ENCODE measurements at places on chromosomes 11 and 22.

- DNase-seq, result no peak
Measured at GRCh38 chr11:86747801-86748200, 52.5 kb upstream of the PRSS23 start.

GRCh38 chr11:115496892-115497291 is 7.3 kb downstream of the CADM1 start:
- DNase-seq, result no peak

DNA sequence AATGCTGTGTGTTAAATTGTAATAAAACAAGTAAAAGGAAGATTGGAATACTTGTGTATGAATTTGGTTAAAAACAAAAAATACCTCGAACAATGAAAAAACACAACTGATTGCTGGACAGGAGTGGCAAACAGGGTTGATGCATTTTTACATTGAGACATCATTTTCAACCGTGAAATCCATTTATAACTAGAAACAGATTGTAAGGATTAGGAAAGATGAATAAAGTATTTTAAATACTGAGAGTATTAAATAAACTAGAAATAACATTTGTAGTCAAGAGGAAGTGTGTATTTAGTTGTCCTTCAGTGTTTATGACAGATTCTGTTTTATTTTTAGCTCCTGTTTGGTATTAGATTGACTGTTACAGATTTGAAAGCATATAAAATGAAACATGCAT is 5.4 kb downstream of the ATM start:
- no peak for DNase-seq

DNA sequence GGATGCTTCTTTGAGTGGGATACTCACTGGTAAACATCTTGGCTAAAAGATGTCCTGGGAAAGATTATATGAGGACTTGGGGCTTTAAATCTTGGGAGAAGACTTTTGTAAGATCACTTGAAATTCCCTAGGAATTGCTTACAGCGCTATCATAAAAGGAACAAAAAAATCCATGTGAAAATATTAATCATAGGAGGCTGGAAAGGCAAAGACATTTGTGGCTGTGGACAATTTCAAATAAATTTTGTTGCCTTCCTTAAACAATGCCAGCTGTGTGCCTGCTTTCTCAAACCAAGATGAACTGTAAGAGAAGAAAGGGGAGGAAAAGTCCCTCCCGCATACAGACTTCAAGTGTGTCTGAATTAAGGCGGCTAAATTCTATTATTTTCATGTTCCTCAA is 75.6 kb downstream of the SNX19 start:
- no peak for DNase-seq

DNA sequence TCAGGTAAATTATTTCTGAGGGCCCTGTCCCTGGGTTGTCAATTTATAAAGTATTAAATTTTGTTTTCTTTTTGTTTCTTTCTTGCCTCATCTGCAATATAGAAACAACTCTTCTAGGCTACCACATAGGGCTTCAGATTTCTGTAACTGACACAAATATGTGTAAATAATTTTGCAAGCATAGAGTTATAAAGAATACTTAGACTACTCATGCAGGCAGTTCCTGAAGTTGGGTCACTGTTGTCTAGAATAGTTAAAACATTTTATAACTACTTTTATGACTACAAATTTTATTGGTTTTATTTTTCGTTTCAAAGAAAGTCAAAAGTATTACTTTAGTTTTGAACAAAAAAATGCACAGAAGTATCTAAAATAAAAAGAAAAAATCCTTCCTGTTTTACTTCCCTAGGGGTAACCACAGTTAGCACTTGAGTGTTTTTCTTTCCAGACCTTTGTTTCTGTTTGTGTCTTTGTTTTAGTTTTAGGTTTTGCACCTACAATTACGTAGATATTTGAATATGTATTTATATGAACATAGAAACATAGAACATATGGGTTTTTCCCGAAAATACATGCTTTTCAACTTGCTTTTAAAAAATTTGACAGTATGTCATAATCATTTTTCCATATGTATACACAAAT is 12.4 kb upstream of the TMEM123 start:
- no peak for DNase-seq

DNA sequence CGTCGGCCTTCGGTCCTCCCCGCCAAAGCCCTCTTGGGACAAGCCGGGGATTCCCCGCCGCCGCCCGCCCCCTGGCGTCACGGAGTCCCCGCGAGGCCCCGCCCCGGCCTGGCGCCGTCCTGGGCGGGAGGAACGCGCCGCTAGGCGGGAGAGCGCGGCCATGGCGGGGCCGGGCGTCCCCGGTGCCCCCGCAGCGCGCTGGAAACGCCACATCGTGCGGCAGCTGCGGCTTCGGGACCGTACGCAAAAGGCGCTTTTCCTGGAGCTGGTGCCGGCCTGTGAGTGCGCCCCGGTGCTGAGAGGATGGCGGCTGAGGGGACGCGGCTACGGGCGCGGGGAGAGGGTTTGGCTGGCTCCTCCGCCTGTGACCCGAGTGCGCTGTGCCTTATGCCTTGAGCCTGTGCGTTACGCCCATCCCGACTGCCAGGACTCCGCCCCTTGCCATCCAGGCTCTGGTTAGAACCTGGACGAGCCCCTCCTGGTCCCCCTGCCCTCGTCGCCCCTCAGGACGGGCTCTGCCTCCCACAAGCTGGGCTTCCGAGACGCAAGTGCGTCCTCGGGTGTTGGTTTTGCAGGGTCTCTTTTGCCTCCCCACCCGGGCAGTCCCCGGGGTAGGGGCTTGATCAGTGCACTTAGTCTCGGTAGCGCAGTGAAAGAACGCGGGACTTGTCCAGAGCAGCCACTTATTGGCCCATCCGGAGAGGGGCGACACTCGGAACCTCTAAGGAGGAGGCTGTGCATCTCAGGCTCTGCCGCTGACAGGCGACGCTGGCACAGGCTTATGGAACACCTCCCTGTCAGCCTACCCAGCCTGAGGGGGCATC is at the start of gene ATG16L2:
TSS of gene ATG16L2 (plus strand) at position 126 of the 824 bp plus-strand sequence. CDS start at position 161, 35 bp downstream.
- peak; percentile 88 for DNase-seq

- DNase-seq, result no peak
Measured at GRCh38 chr22:49349841-49350381, 477.8 kb downstream of the BRD1 start.

GRCh38 chr22:45584621-45585436 is 82.1 kb downstream of the FBLN1 start:
- DNase-seq, result no peak

DNA sequence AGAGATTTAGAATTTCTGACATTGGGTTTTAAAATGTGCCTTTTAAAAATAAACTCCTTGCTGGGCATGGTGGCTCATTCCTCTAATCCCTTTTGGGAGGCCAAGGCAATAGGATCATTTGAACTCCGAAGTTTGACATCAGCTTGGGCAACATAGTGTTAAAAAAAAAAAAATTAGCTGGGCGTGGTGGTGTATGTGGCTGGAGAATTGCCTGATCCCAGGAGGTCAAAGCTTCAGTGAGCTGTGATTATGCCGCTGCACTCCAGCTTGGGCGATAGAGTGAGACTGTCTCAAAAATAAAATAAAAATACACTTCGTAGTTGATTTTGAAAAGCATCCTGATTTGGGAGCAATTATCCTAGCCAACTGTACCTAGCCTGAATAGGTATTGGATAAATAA is 3.4 kb upstream of the APLP2 start:
- no peak for DNase-seq

DNA sequence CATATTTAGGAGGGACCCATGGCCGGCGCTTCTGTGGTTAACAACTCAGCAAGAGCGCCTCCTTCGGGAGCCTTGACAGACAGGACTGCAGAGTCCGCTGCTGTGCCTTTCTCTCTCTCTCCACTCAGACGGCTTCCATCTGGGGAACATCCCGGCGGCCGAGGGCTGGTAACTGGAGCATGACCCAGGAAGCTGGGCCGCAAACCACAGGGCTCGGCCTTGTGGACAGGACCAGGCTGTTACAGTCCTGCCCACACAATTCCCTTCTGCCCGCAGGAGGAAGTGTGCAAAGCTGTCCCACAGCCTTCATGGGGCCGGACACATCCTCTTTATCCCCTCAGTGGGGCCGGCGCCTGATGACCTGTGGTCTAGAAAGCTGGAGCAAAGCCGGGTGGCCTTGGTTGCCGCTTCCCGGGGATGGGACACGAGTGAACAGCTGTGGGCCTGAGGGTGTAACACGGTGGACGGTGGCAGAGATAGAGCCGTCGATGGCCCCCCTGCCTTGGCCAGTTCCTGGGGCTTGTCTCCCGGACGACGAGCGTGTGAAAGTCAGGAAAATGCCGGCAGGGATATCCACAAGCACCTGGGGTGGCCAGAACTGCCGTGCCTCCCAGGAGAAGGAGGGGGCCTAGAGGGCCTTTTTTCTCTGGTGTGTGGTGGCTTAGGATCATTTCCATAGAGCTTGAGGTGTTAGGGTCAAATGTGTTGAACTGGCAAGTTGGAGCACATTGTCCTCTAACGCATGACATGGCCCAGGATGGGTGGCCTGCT is 50.1 kb downstream of the FBLN1 start:
- DNase-seq, result no peak

DNA sequence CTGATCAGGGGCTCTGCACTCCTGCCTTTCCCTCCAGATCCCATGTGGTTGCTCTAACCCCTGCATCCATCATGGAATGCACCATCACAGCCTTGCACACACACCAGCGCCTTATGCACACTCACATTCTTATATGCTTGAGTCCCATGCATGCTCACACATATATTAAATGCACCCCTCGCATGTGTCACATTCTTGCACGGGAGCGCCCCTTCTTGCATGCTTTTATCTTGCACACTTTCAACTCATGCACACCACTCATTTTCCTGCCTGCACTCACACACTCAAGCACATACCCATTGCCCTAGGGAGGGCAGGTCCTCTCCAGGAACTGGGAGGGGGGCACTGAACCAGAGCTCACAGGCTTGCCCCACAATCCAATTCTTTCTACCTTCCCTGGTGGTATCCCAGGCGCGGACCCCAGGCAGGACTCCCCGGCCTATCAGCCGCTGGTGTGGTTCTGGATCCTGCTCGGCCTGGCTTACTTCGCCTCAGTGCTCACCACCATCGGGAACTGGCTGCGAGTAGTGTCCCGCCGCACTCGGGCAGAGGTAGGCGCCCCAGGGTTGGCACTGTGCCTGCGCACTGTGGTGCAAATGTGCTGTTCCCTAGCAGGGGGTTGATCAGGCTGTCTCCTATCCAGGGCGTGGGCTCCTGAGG is 2.3 kb upstream of the CATSPERZ start:
- DNase-seq, result no peak

- peak; percentile 54 for DNase-seq
Measured at GRCh38 chr22:19178065-19178656, 375 bp downstream of the SLC25A1 start.

DNA sequence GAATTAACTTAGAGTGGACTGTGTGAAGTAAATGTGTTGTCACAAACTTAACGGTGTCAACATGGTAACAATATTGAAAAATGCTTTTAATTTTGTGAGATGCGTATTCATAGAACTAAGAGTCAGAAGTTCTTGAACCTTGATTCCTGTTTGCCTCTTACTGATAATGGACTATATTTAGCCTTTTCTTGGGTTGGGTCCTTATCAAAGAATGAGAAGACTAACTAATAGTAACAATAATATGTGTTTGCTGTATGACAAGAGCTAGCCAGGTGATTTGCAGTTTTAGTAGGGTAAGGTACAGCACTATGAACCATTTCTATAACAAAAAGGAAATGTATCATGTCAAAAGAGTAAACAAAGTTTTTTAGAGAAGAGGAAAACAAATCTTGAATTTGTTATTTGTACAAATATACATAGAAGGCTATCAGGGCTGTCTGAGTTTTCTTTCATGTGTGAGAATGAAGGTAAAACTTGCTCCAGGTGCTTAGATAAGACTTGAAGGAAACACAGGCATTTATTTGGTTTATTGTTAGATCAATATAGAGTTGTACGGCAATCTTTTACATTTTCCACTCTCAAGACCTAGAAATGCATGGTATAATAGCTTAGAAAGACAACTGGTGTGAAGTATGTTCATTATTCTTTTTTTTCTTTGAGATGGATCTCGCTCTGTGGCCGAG is 74.1 kb downstream of the PACS1 start:
- no peak for DNase-seq

DNA sequence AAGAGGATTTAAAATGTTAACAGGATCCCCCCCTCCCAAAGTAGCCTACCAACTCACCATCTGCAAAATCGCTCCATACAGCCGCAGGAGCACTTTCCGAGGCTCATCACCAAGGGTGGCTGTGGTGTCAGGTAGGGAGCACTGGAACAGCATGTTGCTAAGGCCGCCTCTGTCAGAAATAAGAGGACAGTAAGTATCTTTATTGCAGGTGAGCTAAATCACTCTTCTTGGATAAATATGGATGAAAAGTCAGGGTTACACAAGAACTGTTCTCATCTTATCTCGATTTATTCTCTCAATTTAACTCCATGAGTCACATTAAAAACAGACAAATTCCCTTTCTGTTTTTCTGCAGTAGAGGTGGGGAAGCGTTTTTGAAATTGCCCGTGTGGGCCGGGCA is 24.2 kb downstream of the CHKA start:
- DNase-seq, result no peak

GRCh38 chr11:5286901-5287300 is 14.8 kb downstream of the OR51B4 start:
- no peak for DNase-seq

DNA sequence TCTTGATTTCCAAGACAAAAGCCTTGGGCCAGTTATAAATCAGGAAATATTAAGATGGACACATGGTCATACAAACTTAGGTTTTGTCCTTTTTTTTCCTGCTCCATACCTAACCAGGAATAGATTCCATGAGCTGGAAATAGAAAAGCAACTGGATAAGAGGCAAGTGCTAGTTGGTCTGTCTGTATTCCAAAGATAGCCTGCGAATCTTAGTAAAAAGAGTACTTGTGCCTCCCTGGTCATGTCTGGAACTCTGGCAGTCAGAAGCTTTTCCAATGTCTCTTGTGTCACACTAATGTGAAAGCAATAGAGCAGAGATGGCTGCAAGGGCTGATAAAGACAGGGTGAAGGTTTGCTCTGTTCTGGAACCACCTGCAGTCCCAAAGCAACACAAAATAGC is 590.2 kb upstream of the ANO5 start:
- no peak for DNase-seq

- DNase-seq, result no peak
Measured at GRCh38 chr22:23835484-23836144, 3.2 kb downstream of the DERL3 start.

All from activated gamma-delta T cell (primary cell).